ENCODE measurements at places on chromosomes 2 and 18. TPM values are rescaled to one million over a fixed set of nuclear protein-coding genes. Genes with fewer than 3 reads are reported as not detected.

ASAP2 gene
- polyA plus RNA-seq, result 0.20 TPM

MGAT4A gene
- polyA plus RNA-seq, result 35.1 TPM

CDH19 gene
- not detected for polyA plus RNA-seq

GRCh38 chr2:134122610-134123009 is 131.3 kb upstream of the MGAT5 start:
- DNase-seq, result no peak

DNA sequence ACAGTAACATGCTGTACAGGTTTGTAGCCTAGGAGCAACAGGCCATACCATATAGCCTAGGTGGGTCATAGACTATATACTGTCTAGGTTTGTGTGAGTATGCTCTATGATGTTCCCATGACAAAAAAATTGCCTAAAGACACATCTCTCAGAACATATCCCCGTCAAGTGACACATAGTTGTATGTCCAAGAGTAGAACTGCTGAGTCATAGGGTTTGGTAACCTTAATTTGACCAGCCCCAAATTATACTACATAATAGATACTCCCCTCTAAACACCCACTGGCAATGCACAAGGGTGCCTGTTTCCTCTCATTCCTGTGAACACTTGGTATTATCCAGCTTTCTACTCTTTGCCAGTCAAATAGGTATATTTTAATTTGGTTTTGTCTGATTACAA is 161.6 kb downstream of the LCLAT1 start:
- no peak for DNase-seq

GRCh38 chr2:156465573-156465972 is 29.4 kb downstream of the GPD2 start:
- DNase-seq, result no peak

Data from CD14-positive monocyte (primary cell).